ENCODE measurements at places on chromosomes 5 and 9.

DNA sequence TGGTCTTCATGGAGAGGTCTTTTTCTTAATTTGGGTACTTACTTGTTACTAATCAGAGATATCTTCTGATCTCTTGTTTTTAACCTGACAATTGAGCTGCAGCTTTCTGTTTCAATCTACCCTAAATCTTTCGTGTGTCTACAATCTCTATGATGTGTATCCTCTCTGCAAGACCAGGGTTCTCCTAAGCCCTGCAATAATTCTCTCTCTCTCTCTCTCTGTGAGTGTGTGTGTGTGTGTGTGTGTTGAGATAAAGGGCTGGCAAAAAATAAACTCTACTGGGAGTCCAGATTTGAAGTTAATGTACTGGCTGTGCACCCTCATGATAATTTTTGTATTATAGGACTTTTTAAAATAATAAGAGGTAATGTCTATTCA is 57.8 kb upstream of the FBXL7 start:
- no peak for DNase-seq

GRCh38 chr9:84846906-84847305 is 177.4 kb downstream of the NTRK2 start:
- no peak for DNase-seq

DNA sequence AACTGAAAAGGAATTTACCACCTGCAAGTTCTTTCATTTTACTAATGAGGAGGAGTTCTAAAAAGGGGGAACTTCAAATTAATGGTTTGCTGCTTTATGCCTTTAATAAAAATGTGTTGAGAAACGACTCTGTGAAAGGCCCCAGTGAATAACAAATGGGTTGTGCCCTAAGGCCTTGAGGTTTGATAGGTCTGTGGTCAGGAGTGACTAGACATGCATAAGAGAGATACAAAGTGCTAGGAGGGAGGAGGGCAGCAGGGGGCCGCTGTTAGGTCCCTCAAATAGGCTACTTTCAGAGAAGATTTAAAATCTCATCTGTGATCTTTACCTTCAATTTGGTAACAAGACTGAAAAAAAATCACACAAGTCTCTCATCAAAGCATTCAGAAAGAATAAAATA is 58.3 kb downstream of the FAM81B start:
- DNase-seq = no peak

- DNase-seq = no peak
Measured at GRCh38 chr9:124346347-124347163, 68.7 kb downstream of the PSMB7 start.

- DNase-seq = no peak
Measured at GRCh38 chr9:8221462-8221861, 421.9 kb upstream of the DMAC1 start.

GRCh38 chr5:92409134-92409533 is 1026.0 kb upstream of the ARRDC3 start:
- no peak for DNase-seq

GRCh38 chr5:160270704-160271103 is 41.4 kb downstream of the FABP6 start:
- no peak for DNase-seq

All from stimulated activated CD4-positive, alpha-beta T cell treated with anti-CD3 and anti-CD28 coated beads, Interleukin-4, amount 100 ng/mL, for 4 hours (primary cell).